ENCODE measurements at places on chromosomes 1 and 21.
A peak's percentile ranks its signal among the peaks of the same experiment; 100 is the strongest.

DNA sequence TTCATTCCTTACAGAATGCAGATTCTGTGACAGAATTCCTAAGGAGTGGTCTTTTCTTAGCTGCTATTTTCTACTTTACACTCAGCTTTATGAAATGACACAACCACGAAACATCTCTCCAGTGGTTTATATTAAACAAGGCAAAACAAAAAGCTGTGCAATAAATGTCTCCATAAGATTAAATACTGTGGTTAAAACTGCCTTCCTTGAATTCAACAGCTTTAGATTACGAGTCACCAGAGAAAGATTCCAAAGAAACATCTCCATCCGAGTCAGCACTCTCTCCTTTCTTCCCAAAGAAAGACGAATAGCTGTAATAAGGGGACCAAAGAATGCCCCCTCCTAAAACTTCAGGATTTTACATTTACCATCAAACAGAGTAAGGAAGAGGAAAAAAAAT is 4.6 kb upstream of the C1orf87 start:
- peak; percentile 57 for DNase-seq

- no peak for DNase-seq
Measured at GRCh38 chr1:219701476-219701875, 88.6 kb upstream of the ZC3H11B start.

DNA sequence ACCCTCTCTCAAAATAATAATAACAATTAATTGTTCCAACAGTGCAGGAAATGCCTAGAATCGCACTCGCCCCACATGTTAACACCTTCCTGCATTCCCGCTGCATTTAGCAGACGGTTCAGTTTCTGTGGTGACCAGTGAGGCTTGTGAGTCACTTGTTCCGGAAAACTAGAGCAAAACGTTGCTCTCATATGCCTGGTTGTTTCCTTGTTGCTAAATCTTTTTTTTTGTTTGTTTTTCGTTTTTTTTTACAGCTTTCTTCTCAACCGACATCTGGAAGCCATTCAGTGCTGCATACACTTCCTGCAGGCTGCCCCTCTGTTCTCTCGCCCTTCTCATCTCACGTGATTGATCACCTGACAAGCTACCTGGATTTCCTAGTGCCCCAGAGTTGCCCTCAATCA is 56.9 kb upstream of the TMPRSS2 start:
- peak; percentile 7 for DNase-seq

DNA sequence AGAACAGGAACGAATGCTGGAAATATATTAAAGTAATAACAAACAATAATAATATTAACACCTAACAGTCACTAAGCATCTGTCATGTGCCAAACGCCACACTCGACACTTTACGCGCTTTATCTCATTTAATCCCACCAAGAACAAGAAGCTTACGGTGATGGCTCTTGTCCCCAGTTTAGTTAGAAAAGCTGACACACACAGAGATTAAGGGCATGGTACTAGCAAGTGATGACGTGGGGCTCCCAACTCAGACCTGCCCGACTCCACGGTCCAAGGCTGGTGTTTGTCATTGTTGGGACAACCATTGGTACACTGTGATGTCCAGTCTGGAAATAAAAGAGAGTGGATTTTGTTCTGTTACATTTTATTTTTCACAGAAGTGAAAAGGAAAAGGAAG is 41.1 kb upstream of the KIF26B start:
- DNase-seq, result no peak

GRCh38 chr1:214331827-214332423 is 51.0 kb downstream of the SMYD2 start:
- DNase-seq, result peak; percentile 36

- no peak for DNase-seq
Measured at GRCh38 chr1:109025694-109026093, 16.2 kb downstream of the WDR47 start.

DNA sequence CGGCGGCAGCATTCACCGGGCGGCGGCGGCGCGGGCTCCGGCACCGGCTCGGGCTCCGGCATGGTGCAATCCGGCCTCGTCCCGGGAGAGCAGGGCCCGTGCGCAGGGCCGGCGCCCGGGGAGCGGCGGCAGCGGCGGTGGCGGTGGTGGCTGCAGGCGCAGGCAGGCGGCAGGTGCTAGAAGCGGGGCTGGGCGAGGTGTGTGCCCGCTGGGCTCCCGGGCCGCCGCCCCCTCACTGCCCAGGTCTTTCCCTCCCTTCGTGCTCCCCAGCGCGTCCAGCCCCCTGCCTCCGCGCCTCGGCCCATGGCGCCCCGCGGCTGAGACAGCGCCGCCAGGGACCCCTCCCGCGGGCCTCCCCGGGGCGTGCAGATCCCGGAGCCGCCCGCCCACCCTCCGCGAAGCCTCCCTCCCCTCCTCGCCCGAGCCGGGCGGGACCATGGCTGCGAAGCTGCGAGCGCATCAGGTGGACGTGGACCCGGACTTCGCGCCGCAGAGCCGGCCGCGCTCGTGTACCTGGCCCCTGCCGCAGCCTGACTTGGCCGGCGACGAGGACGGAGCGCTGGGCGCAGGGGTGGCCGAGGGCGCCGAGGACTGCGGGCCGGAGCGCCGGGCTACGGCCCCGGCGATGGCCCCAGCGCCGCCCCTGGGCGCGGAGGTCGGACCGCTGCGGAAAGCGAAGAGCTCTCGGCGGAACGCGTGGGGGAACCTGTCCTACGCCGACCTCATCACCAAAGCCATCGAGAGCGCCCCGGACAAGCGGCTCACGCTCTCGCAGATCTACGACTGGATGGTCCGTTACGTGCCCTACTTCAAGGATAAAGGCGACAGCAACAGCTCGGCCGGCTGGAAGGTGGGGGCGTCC is 492 bp downstream of the FOXO6 start:
- DNase-seq, result no peak

- peak; percentile 67 for DNase-seq
Measured at GRCh38 chr21:46097336-46098293, at the start of gene COL6A2. Gene COL6A2, plus strand, starts transcription at chr21:46098112.
